ENCODE measurements at places on chromosomes 16 and 17.
A peak's percentile ranks its signal among the peaks of the same experiment; 100 is the strongest.

DNA sequence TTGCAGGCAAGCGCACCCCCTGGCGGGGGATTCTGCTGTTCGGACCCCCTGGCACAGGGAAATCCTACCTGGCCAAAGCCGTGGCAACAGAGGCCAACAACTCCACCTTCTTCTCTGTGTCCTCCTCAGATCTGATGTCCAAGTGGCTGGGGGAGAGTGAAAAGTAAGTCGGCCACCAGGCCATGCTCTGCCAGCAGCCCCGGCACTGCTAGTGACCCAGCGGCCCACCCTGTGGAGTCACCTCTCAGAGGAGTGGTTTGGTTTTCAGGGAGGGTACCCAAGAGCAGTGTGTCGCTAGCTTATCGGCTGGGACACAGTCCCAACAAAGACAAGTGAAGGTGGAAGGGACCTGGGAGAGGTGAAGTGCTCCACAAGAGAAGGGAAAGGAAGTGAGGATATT, 8.2 kb downstream of the VPS4A start:
- no peak for DNase-seq

GRCh38 chr17:21387616-21388015, 11.5 kb downstream of the KCNJ12 start:
- no peak for DNase-seq

DNA sequence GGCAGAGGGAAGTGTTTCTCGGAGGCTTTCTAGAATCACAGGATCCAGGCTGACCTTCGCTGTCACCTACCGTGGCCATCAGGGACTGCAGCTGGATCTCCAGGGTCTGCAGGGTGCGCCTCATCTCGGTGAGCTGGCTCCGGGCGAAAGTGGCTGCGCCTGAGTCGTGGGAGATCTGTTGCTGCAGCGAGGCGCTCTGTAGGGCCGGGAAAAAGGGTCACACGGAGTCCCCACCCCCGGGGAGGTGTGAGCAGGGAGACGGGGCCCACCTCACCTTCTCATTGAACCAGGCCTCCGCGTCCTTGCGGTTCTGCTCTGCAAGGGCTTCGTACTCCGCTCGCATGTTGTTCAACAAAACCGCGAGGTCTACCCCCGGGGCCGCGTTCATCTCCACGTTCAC, 2.9 kb downstream of the KRT28 start:
- DNase-seq: no peak

DNA sequence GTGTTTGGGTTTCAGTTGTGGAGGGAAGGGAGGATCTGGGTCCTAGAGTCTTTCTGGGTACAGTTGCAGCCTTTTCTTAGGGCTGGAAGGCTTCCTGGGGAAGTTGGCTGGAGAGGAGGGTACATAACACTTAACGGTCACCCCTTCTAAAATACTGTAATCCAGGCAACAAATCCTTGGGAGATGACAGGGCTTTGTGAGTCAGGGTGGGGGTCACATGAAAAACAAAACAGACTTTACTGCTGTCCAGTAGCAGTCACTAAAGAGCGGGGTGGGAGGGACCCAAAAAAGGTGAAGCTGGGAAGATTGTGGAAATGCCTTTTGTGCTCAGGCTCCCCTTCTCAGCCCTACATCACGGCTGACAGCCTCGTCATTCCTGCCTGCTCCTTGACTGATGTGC, 6.3 kb downstream of the SAP30BP start:
- no peak for DNase-seq

DNA sequence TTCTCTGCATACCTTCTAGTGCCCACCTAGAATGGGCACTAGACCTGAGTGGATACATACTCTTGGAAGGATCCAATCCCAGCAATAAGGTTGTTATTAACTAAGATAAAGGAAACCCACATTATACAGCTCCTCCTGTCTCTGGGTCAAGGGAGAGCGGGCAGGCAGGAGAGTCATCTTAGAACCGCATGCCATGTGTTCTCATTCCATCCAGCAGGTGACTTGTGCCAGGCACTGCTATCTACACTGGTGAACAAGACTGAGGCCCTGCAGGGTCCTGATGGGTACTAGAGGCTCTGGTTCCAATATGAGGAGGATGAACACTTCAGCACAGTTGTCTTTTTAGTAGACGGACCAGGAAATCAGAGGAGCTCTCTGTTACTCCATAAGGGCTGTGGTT, 5.9 kb upstream of the CD300H start:
- no peak for DNase-seq

GRCh38 chr17:81193051-81193410, 27.0 kb upstream of the AATK start:
- no peak for DNase-seq

DNA sequence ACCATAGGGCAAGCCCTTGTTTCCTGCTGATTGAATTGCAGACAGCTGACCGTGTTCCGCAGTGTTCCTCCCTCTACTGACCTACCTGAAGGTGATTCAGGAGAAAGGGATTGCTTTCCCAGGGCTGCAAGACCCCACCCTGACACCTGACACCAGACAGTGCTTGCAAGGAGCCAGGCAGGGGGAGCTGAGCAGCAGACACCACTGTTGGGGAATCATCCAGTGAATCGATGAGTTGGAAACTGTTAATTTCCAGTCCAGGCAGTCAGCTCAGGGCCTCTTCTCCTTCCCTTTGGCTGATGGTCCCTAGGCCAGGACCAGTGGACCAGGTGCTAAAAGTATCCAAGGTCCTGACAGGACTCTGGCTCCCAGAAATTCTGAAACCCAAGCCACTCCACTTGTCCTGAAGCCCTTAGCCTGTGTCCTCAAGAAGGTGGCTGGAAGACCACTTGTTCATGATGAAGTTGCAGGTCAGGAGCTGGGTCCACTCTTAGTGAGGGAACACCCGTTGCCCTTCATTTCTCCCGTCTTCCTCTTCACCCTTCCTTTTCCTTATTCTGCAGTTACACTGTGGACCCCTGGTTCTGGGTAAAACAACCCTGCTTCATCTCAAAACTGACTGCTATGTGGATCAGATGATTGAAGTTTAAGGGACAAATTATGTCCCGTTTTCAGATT, 9.5 kb upstream of the UNK start:
- peak; percentile 30 for DNase-seq

GRCh38 chr17:80605326-80606066, 60.9 kb downstream of the RPTOR start:
- no peak for DNase-seq

DNA sequence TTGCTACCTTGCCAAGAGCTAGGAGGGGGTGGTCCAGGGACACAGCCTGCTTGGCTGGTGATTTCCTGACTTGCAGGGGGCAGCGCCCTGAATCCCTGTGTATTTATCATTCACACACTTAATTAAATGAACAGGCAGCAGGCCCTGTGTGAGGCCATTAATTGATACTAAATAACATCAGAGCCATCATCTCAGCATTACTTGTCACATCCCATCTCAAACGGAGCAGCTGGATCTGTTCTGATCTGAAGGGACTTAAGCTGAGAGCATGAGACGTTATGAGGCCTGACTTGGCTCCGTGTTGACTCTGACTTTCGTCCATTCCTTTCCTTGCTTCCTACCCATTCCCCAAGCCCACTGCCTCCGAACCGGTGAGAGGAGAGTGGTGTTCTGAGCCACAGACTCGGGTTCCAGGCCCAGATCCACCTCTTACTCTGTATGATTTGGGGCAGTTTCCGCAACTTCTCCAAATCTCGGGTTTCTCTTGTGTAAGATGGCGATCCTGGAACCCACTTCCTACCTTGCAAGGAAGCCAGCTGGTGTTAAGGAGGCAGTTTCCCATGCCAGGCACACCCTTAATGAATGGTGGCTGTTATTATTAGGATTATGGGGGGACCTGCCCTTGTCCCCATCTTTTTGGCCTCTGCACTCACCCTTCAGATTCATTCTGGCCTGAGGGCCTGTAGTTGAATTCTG, 33.8 kb downstream of the CACNA1G start:
- DNase-seq: no peak

DNA sequence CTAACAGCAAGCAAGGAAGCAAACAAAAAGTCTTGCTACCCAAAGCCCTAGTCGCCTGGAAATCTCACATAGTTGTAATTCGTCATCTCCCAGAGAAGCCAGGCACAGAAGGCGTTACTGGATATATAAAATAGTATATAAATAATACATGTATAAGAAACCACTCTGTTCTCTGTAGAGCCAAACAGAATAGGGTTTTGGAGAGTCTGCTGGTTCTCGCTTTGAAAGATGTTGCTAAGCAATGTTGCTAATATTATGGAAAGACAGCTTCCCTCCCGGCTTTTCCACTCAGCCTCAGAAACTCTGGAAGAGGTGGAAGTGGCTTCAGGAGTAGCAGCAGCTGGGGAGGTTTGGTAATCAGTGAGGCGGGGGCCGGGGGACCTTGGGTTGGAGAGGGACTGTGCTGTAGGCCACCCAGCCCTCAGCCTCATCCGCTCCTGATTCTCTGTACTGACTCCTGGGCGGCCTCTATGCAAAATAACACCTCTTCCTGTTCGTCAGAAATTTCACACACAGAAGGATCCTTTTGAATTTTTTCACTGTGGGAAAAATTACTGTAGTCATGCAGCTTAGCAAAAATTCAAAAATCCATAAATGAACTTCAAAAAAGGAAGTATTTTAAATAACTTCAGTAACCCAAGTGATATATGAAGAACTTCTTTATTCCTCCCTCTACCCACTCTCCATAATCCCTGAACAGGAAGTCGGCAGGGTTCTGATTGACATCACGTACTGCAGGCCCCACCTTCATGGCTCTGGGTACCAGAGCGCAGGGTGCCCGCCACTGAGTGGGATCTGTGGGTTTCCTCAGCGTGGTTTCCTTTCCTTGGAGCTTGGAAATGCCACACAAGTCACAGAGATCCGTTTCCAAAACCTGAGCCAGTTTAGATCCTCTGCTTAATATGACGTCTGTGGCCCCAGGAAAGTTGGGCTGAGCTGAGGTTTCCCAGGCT, 51.4 kb downstream of the RAP1GAP2 start:
- DNase-seq: no peak

Measured in fibroblast of upper back skin (primary cell).